ENCODE measurements at places on chromosomes 5 and 9.

DNA sequence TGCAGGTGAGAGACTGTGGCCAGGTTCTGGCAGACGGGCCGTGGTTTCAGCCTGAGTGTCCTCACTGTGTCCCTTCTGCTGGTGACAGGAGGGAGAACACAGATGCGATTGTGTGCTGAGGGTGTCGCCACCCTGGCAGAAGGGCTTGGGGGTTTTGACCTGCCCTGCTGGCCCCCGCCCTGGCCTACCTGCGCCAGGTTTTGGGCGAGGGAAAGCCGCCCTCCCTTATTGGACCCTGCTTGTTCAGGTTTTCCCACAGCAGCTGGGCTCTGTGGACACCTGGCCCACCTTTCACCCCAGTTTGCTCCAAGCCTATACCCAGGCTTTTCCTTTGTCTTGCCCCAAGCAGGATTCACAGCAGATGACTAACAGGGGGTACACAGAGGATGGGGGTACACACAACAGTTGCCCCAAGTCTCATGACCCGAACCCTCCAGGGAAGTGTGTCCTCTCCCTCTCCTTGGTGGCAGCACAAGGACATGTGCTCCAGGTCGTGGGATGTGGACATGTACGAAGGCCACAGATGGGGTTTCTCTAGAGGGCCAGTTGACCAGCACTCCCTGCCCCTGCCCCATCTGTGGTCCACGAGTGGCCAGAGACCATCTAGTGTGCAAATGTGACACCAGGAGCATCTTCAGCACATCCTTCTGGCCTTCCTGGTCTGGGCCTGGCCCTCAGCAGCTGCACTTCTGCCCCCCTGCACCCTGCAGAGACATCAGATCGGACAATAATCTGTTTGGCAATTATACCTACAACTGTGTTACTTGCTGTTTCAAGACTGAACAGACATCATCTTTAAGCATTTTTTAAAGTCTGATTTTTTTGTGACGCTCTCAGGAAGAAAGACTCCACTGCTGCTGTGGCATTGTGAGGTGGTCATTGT lies 265.8 kb upstream of the IRX4 start:
- no peak for DNase-seq

- no peak for DNase-seq
Observed at GRCh38 chr5:172660974-172661373, 19.9 kb downstream of the NEURL1B start.

DNA sequence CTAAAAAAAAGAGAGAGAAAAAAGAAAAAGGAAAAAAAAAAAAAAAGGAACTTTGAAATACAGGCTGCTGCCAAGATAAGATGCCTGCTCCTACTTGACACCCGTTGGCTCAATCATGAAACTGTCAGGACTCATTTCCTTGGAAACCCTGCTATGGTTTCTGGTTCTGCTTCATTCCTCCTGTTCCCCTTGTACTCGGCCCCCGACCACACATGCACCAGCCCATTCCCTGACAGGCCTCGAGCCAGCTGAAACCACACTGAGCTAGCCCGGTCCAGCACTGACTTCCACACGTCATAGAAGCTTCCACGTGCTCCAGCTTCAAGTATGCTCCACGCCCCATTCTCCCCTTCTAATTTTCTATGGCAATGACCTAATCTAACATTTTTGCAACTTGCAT lies 93.2 kb downstream of the MYO10 start:
- no peak for DNase-seq

- DNase-seq = no peak
Observed at GRCh38 chr9:16092142-16093091, 539.6 kb downstream of the CCDC171 start.

GRCh38 chr9:128383791-128384190 lies 12.6 kb downstream of the URM1 start:
- DNase-seq = no peak

DNA sequence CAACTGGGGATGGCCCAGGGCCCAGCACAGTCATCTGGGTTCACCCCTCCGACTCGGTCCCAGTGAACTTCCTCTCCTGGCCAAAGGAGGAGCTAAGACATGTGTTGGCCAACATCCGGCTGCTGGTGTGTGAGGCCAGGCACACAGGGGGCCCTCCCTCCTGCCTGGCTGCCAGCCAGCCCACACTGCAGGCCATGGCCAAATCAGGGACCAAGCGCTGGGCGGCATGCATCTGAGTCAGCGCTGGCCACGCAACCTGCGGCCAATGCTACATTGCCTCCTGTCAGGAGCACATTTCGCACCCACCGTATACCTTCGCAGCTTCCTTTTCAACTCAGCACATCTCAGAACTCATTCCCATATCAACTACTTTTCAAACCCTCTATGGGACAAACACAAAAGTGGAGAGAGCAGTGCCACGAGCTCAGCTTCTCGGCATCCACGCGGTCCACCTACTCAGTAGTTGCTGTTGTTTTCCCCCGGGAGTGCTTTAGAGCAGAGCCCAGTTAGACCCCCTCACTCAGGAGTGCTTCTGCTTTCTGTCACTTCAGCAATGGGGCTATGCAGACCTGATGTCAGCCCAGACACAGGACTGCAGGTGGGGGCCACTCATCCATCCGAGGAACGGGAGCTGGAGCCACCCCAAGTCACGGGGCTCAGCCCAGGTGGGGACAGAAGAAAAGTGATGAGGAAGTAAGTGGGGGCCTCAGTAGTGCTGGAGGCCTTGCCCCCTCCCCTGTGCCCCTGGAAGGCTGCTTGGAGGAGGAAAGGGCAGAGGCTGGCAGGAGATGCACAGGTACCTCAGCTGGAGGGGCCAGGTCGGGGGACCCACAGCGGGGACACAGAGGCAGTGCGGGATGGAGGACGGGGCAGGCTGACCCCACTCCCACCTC lies 13.9 kb downstream of the NINJ1 start:
- DNase-seq = no peak

DNA sequence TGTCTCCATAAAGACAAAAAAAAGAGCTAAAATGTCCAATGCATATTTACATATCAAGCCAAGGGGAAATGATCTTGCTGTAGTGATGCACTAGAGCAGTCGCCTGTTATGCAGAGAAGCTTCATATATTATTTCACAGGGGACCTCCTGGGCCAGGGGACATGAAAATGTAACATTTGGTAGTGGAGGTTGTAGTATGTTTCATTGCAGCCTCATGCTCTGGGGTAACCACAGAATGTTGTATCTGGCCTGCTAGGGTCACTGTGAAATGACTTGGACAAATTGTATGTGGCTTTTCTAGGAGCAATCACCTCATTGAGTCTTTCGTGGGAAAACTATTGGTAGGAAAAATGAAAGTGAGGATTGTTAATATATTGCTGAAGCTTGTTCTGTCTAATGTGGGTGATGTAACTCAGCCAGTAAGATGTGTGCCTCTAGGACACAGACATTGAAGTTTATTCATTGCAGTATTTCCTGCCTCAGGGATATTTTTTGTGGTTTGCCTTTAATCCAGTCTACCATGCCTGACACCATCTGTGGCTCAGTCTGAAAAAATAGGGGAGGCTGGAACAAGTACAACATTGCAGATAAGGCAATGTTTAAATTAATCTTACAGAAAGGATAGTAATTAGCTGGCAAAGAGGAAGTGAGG lies 430.8 kb upstream of the TNC start:
- no peak for DNase-seq

GRCh38 chr5:93582677-93583438 lies at the start of gene NR2F1:
TSS of gene NR2F1 (plus strand) at chr5:93583222. CDS start at chr5:93585024, 1,802 bp downstream.
- DNase-seq = no peak

DNA sequence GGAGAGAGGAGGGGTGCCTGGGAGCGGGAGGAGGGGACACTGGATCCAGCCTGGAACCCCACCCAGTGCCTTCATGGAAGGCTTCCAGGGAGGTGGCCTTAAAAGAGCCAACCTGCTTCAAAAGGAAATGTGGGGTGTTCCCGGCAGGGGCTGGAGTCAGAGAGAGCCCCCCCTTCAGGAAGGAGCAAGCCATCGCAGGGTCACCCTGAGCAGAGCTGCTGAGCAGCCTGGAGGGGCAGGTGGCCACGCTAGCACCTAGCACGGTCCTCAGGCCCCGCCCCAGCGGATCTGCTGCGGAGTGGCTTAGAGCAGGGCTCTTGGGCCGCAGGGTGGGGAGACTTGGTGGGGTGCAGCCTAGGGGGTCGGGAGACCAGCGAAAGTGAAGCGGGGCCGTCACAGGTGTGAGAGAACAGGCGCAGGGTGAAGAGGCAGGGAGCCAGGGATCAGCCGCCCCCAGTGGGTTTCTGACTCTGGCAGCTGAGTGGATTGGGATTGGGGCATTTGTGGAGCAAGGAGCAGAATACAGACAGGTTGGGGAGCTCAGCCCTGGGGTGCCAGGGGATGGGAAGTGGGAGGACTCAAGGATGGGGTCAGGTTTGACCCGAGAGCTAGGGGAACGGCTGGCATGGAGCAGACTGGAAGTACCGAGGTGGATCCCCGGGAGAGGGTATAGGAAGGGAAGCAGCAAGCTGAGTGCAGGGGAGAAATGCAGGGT lies 1.5 kb downstream of the LCN2 start:
- DNase-seq = no peak

DNA sequence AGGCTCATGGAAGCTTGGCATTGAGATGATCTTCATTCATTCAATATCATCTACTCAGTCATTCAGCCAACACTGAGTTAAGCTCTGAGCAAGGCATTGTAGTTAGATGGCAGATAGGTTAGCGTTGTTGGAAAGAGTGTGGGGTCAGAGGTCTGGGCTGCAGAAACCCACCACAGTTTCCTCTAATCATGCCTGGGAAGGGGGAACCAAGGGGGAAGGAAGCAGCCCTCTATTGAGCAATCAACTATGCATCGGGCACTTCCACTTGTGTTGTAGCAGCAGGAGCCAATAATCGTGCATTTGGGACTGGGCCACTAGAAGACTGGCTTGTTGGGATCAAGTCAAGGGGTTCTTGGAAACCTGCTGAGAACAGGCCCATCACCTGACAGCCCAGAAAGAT lies 139.1 kb downstream of the PIP5K1B start:
- no peak for DNase-seq

GRCh38 chr9:26779062-26779461 lies 113.5 kb downstream of the CAAP1 start:
- DNase-seq = no peak

DNA sequence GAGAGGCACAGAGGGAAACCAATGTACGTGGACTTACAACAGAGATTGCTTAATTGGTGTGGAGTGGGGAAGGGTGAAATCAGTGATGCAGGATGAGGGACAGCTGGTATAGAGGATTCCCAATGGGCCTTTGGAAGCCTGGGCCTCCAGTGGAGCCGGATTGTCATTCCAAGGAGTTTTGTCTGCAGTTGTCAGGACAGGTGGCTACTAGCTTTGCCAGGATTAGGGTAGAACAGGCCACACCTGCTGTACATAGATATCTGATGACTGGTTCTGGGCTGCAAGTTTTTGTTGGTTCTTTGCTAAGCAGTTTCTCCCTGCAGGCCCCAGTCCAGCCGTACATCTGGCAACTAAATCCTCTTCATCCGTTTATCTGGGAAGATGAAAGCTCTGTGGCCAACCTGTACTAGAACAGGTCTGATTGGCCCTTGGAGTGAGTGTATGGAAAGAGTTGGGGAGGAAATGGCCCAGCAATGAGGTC lies 4.2 kb downstream of the SKP2 start:
- no peak for DNase-seq

GRCh38 chr9:21974343-21974721 lies 19.9 kb downstream of the CDKN2A start:
- no peak for DNase-seq

DNA sequence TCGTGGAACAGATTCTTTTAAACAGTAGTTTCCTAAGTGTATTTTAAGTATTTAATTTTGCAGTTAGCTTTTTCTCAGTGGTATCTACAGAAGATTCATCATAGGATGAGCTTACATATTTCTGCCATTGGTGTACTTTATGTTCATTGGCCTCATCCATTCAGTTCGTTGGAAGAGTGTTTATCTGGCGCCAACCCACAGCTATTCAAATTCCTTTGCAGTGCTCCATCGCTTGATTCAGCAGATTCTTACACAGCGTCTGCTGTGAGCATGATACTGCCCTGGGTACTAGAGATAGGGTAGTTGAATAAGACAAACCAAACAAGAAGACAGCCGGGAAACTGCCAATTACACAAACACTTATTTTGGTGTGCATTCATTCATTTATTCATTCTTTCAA lies 55.1 kb downstream of the NUP214 start:
- DNase-seq = no peak

- DNase-seq = no peak
Observed at GRCh38 chr5:14450018-14450524, 131.5 kb upstream of the OTULINL start.

GRCh38 chr9:757246-757881 lies 84.1 kb upstream of the DMRT1 start:
- no peak for DNase-seq
